ENCODE measurements at places on chromosomes 3 and 15. TPM values are rescaled to one million over a fixed set of nuclear protein-coding genes. Genes with fewer than 3 reads are reported as not detected.

OXSR1 gene
- 28.9 TPM for total RNA-seq

GP9 gene
- not detected for total RNA-seq

CD80 gene
- not detected for total RNA-seq

CA12 gene
- total RNA-seq: 3.8 TPM

Data from G401 (cell line).